ENCODE measurements at places on chromosomes 13 and 19.

- DNase-seq: no peak
Observed at GRCh38 chr19:35144259-35144599, 1.2 kb downstream of the FXYD7 start.

GRCh38 chr13:48892688-48893075 is 83.0 kb upstream of the FNDC3A start:
- DNase-seq: no peak

- no peak for DNase-seq
Observed at GRCh38 chr13:43191546-43191945, 168.2 kb downstream of the DNAJC15 start.

DNA sequence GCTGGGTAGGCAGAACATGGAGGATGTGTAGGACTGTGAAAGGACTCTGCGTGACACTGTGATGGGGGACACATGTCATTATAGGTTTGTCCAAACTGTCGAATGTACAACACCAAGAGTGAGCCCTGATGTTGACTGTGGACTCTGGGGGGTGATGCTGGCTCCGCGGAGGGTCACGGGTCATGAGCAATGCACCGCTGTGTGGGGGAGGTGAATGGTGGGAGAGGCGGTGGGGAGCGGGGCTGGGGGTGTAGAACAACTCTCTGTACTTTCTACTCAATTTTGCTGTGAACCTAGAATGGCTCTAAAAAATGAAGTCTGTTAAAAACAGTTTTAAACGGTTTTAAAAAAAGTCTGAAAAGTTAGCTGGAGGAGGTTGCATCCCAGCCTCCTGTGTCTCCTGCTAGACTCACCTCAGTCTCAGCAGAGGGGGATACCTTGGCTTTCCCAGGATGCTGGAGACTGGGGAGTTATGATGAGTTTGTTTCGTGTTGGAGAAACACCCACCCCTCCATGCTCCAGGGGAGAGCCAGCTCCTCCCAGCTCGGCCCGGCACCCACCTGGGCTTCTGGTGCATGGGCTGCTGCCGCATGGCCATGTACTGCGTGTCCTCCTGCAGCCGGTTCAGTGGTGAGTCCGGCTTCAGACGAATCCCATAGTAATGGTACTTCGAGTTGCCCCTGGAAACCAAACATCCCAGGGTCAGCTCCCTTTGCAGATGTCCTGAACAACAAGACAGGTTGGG is 34.7 kb upstream of the RANBP3 start:
- no peak for DNase-seq

- DNase-seq: no peak
Observed at GRCh38 chr19:35414442-35414841, 33.6 kb upstream of the FFAR2 start.

- DNase-seq: no peak
Observed at GRCh38 chr19:29247872-29248271, 34.9 kb upstream of the UQCRFS1 start.

- DNase-seq: no peak
Observed at GRCh38 chr13:113931841-113932459, 41.9 kb downstream of the C13orf46 start.

DNA sequence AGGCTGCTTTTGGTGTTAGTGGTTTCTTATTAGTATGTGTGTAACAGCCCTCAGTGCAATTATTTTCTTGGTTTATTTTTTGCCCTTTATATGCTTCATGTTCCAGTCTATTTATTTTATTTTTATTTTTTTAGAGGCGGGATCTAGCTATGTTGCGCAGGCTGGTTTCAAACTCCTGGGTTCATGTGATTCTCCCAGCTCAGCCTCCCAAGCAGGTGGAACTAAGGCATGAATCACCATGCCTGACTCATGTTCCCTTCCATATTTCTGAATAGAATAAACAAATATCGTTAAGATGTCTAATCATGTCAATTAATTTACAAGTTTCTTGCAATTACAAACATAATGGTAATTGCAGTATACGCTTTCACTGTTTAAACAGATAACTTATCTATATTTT is 11.7 kb downstream of the SKA3 start:
- no peak for DNase-seq

DNA sequence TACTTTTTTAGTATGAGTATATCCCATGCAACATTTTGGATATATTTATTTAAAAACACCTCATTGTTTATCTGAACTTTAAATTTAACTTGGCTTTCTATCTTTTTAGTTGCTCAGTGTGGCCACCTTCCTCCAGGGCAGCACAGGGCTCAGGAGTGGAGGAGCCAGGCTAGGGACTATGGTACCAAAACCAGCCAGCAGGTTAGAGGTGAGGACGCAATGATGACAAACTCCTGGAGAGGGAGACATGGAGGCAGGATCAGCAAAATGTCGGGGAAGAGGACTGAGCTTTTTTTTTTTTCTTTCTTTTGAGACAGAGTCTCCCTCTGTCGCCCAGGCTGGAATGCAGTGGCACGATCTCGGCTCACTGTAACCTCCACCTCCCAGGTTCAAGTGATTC is 29.6 kb upstream of the CALM3 start:
- DNase-seq: no peak

DNA sequence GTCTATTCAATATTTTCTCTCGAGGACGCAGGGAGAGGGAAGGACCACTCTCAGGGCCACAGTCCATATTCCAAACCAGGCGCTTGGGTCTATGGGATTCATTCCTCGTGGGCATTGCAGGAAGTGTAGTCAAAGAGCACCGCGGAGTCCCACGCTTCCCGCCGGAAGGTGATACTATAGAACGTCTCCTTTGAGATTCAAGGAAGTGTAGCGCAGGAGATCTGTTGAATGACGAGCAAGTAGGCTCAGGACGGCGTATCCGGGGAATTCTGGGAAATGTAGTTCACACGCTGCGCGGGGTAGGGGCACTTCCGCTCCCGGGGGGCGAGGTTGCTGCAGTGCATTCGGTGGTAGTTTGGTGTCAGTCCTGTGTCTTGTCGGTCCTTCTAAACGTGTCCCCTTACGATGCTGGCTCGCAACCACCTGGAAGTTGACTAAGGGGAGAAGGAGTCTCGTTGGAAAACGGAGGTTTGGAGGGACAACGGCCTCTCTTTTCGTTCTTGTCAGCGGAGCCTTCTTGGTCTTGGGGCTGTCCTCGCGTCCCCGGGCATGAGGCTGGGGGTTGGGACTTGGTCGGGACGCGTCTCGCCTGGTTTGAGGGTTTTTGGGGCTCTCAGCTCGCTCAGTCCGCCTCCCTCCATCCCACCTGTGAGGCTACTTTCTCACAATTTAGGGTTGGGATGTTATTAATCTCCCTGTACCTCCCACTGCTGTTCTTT is at the start of gene ZNF284:
Gene ZNF284, plus strand, starts transcription at position 336 of the 719 bp plus-strand sequence. CDS start 4,231 bp downstream, outside the sequence.
- DNase-seq: peak; percentile 64

GRCh38 chr19:47729468-47729798 is 15.9 kb upstream of the NOP53 start:
- no peak for DNase-seq

DNA sequence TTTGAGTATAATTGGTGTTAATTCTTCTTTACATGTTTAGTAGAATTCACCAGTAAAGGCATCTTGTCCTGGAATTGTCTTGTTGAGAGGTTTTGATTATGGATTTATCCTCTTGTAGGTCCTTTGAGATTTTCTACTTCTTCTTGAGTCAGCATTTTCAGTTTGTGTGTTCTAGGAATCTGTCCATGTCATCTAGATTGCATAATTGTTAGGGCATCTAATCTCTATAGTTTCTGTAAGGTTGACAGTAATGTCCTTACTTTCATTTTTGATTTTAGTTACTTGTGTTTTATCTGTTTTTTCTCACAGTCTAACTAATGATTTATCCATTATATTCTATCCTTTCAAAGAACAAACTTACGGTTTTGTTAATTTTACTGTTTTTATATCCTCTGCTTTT is 492.0 kb downstream of the FGF9 start:
- DNase-seq: no peak

DNA sequence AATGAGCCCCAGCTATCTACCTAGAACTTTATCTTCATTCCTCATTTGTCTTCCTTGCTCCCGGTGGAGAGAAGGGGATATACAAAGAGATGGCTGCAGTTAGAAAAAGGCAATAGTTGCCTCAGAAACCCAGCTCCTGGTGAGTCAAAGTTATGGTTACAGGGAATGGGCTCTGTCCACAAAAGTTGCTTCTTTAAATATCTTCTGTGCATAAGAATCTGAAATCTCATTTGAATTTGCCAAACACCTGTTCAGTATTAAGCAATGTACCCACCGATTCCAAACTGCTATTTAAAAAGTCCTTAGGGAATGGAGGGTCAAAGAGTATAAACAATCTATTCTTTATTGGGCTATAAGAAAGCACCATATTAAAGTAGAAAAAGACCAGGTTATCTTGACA is 48.4 kb downstream of the DCLK1 start:
- no peak for DNase-seq

DNA sequence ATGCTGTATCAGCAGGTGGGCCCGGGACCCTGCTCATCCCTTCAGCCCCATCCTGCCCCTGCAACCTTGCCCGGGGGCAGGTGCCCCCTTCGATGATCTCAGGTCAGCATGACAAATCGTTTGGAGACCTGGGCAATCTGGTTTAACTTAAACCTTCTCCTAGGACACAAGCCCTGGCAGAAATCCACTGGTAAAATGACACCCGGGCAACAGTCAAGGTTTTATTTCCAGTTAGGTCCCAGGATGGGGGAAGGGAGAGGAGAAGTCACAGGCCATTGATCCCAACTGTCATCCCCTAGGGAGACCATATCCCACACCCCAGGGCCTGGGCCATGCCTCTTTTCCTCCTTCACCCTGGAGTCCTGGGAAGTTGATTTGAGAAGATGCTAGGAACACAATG is 1.8 kb upstream of the PLIN5 start:
- no peak for DNase-seq

GRCh38 chr13:44362394-44363040 is 11.1 kb upstream of the SERP2 start:
- no peak for DNase-seq

- DNase-seq: no peak
Observed at GRCh38 chr19:3699741-3700241, 477 bp downstream of the PIP5K1C start.

GRCh38 chr13:41409611-41410010 is 47.7 kb upstream of the RGCC start:
- DNase-seq: no peak

DNA sequence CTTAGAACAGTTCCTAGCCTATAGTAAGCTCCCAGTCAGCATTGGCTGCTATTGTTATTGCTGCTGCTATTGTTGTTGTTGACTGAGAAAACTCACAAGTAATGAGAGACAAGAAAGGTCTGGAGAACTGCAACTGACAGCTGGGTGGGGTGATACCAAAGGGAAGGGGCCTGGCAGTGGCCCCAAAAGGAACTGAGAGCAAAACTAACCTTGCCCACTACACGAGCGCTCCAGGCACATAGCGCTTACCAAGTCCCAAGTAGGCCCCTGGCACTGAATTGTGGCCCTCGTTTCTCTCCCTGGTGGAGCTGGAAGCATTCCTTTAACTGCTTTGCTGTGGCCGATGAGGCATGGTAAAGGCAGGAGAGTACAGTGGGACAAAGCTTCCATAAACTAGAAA is 59.7 kb downstream of the KCTD12 start:
- no peak for DNase-seq

DNA sequence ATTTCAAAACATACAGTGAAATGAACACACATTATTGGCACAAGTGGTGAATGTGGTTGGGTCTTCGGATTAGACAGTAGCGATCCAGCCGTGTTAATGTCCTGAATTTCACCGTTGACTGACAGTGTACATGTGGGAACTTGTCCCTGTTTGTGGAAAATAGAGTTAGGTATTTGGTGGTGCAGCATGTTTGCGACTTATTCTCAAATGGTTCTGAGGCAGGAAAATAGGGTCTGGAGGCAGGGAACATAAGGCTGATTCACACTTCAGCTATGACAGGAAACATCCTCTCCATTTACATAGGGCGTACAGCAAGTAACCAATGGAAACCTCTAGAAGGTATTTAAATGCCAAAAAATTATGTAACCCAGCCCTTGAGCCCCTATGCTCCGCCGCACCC is 4.2 kb downstream of the LGALS7B start:
- DNase-seq: no peak

- DNase-seq: no peak
Observed at GRCh38 chr19:51547397-51548212, 16.1 kb upstream of the SIGLEC6 start.
